Stimulated activated CD4-positive, alpha-beta T cell treated with anti-CD3 and anti-CD28 coated beads, Interleukin-12 subunit alpha, Interleukin-12 subunit beta, amount 100 ng/mL, for 24 hours (primary cell): ENCODE measurements at places on chromosomes 4 and X.

GRCh38 chr4:156781852-156782251 is 189.7 kb downstream of the PDGFC start:
- no peak for DNase-seq

DNA sequence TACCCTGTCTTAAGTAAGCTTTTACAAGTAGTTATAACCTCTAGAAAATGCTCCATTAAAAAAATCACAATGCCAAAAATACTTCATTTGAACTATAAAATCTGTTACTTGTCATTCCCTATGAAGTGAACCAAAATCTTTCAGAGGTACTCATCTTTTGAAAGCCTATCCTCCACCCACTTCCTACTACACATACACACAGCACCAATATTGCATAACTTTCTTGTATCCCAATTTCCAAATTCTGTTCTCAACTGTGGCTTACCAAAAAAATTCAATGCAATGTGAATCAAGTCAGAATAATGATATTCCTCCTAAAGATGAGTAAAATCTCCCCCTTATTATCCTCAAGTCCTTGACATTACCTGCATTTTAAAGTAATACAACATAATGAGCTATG is 15.9 kb downstream of the DHX15 start:
- DNase-seq, result no peak

GRCh38 chr4:128452415-128452814 is 164.8 kb upstream of the PGRMC2 start:
- no peak for DNase-seq

- DNase-seq, result no peak
These were observed 179.4 kb upstream of the CASK start for GRCh38 chrX:42102586-42103282.

DNA sequence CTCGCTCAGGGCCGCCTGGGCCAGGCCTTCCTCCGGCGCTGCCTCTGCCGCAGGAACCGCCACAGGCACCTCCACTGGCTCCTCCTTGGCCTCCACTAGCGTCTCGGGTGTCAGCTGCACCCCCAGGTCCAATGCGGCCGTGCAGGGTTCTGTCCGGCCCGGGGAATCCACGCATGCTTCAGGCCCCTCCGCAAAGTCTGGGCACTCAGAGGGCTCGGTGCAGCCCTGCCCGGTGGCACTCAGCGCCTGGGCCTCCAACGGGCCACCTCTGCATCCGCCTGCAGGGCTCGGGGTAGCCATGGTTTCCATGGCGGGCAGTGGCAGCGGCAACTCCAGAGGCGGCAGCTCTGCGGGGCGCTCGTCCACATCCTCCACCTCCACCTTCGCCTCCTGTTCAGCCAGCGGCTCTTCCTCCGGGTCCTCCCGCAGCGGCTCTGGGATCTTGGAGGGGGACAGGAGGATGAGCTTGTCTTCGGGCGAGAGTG is 74.9 kb upstream of the UCP1 start:
- DNase-seq, result no peak

GRCh38 chr4:159600061-159600460 is 497.2 kb downstream of the RAPGEF2 start:
- DNase-seq, result no peak

DNA sequence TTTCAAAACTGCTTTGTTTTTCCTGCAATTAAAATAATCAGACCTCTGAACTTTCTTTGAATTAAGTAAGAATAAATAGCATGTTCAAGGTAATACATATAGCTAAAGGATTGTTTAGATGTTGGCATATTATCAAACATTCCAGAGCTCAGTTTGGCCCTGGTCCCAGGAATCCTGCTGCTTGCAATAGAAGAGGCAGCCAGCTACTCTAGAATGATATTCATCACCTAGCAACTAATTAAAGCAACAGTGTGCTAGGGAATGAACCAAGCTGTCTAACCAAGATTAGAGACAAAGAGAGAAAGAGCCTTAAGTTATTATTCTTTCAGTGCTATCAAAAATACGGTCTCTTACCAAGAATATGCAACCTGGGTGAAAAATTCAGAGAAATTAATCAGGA is 460.9 kb downstream of the GABRG1 start:
- no peak for DNase-seq

DNA sequence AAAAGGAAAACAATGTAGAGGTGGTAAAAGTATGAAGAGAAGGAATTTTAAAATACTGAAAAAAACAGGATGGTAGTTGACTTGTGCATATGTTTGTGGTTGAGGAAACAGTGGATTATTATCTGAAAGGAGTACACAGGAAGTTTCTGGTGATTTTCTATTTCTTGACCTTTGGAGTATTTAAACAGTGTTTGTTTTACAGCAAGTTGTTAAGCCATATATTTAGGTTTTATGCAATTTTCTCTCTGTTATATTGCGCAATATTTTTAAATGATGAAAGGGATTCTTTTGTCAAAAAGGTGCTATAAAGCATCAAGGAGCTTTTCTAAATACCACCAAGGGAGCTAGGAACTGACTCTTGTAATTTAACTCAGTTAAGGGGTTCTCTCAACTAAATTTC is 343.1 kb upstream of the MAOA start:
- DNase-seq, result no peak

GRCh38 chr4:169861593-169861992 is 103.8 kb upstream of the HPF1 start:
- no peak for DNase-seq

DNA sequence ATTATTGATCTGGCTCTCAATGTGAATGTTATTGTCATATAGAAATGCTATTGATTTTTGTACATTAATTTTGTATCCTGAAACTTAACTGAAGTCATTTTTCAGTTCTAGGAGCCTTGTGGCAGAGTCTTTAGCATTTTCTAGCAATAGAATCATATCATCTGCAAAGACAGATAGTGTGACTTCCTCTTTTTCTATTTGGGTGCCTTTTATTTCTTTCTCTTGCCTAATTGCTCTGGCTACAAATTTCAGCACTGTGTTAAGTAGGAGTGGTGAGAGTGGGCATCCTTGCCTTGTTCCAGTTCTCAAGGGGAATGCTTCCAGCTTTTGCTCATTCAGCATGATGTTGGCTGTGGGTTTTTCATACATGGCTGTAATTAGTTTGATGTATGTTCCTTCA is 102.7 kb downstream of the SH3BGRL start:
- no peak for DNase-seq
